ENCODE measurements at places on chromosomes 3 and 15. TPM values are rescaled to one million over a fixed set of nuclear protein-coding genes. Genes with fewer than 3 reads are reported as not detected.

GRCh38 chr3:143170074-143170473 lies 50.5 kb downstream of the CHST2 start:
- no peak for DNase-seq

Gene FBXW12
- 0.33 TPM for polyA plus RNA-seq

Gene NIPA2
- 63.5 TPM for polyA plus RNA-seq

- no peak for DNase-seq
Observed at GRCh38 chr15:100849021-100849854, 30.4 kb upstream of the ALDH1A3 start.

DNA sequence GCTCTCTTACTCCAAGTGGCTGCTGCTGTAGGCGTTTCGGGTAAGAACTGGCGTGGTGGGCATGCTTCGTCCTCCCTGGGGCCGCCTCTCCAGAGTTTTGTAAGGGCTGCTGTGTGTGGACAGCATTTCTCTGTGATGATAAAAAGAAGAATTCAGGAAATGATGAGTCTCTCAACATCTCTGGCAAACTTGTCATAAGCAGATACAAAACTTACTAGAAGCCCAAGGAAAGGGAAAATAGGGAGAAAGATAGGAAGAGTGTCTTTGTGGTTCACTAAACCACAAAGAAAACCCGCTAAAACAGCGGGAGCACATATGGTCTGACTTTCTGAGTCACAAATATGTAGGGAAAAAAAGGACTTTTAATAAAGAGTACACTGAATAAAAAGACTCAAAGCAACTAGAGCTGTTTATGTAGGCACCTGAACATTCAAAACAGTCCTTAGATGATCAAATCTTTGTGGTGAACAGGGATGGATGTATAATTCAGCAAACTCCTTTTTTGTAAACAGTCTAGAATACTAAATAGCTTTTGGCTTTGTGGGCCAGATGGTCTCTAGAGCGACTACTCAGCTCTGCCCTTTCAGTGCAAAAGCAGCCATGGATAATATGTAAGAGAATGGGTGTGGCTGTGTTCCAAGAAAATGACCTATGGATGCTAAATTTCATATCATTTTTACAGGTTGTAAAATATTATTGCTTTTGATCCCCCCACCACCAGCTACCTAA lies 60.4 kb upstream of the LMOD3 start:
- DNase-seq = no peak

Gene TEX55
- polyA plus RNA-seq = not detected

GRCh38 chr3:182957226-182957625 lies 23.1 kb downstream of the DCUN1D1 start:
- DNase-seq = no peak

Data from right renal cortex interstitium (tissue), 3 donors.